Upper lobe of left lung (tissue), 6 donors: ENCODE measurements at places on chromosomes 11 and 22. TPM values are rescaled to one million over a fixed set of nuclear protein-coding genes. Genes with fewer than 3 reads are reported as not detected.

SLC25A18 gene
- total RNA-seq, result 0.98 TPM

RFPL1 gene
- not detected for total RNA-seq

C11orf42 gene
- total RNA-seq, result not detected

KRTAP5-1 gene
- not detected for total RNA-seq

C22orf23 gene
- total RNA-seq, result 7.2 TPM

MIOX gene
- not detected for total RNA-seq

CNTN5 gene
- total RNA-seq, result 0.13 TPM

PATE2 gene
- total RNA-seq, result not detected

EXPH5 gene
- total RNA-seq, result 47.0 TPM

KRTAP5-11 gene
- not detected for total RNA-seq

CELSR1 gene
- 68.3 TPM for total RNA-seq

DNA sequence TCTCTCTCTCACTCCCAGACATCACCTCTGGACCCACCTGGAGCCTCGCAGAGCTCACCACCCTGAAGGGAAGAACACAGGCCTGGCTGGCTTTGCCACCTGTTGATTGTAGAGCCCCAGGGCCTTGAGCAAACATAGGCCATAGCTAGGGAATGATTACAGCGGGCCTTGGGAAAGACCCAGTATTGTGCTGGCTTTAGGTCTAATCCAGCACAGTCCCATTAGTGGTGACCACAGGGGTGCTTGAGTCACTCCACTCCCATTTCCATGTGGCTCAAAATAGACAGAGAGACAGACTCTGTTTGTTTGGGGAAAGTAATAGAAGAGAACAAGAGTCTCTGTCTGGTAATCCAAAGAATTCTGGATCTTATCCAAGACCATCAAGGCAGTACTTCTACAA, 42.7 kb upstream of the FAM181B start:
- H3K4me1 ChIP-seq, result no peaks in the 10 kb centered on the region
- no peak for DNase-seq
- no peak overlapping the region for H3K4me3 ChIP-seq
- no peak overlapping the region for H3K27ac ChIP-seq
- no peaks in the 10 kb centered on the region for H3K27me3 ChIP-seq

GRCh38 chr11:69303427-69303826, 9.5 kb downstream of the MYEOV start:
- H3K27me3 ChIP-seq, result no peaks in the 10 kb centered on the region
- H3K27ac ChIP-seq, result no peak overlapping the region
- no peak overlapping the region for H3K4me3 ChIP-seq
- DNase-seq, result peak; percentile 12
- H3K36me3 ChIP-seq, result no peaks in the 10 kb centered on the region
- H3K4me1 ChIP-seq, result peaks cover 34% of the 10 kb centered on the region

DNA sequence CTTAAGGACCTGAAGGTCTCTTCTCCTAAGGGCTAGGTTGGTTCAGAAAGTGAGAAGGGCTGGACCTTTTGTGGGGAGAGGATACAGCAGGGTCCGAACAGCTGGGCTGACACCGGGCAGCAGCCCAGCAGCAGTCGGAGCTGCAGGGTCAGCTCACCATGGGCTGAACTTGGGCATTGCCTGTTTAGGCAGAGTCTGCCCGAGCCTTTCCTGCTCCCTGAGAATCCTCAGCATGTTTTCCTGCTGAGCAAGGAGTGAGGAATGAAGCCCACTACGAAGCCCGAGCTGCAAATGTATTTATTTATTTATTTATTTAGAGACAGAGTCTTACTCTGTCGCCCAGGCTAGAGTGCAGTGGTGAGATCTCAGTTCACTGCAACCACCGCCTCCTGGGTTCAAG, 83.9 kb downstream of the PTPRJ start:
- peak overlapping the region; percentile 46 for H3K27ac ChIP-seq
- H3K4me1 ChIP-seq, result peaks cover 27% of the 10 kb centered on the region
- no peaks in the 10 kb centered on the region for H3K36me3 ChIP-seq
- DNase-seq, result no peak

DNA sequence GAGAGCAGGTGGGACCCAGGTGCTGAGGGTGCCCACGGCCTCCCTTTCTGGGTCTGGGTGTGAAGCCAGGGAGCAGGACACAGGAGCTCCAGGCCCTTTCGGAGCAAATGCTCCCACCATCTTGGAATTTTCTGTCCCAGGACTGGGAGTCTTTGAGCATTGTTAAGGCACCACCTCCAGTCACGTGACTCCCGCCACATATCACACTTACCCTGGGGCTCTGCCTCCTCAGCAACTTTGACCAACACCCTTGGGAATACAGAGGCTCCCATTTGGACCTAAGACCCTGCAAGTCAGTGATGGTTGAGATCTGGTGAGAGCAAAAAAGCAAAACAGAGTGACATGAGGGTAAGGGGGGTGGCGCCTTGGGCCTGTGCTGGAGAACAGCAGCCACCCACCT, 35.6 kb downstream of the GNAZ start:
- H3K27me3 ChIP-seq, result no peaks in the 10 kb centered on the region
- H3K4me1 ChIP-seq, result no peaks in the 10 kb centered on the region
- H3K36me3 ChIP-seq, result no peaks in the 10 kb centered on the region
- no peak overlapping the region for H3K4me3 ChIP-seq

GRCh38 chr11:73912026-73912425, 35.2 kb downstream of the PAAF1 start:
- no peak for DNase-seq
- H3K27ac ChIP-seq, result no peak overlapping the region
- no peaks in the 10 kb centered on the region for H3K4me1 ChIP-seq
- peaks cover 55% of the 10 kb centered on the region for H3K36me3 ChIP-seq

DNA sequence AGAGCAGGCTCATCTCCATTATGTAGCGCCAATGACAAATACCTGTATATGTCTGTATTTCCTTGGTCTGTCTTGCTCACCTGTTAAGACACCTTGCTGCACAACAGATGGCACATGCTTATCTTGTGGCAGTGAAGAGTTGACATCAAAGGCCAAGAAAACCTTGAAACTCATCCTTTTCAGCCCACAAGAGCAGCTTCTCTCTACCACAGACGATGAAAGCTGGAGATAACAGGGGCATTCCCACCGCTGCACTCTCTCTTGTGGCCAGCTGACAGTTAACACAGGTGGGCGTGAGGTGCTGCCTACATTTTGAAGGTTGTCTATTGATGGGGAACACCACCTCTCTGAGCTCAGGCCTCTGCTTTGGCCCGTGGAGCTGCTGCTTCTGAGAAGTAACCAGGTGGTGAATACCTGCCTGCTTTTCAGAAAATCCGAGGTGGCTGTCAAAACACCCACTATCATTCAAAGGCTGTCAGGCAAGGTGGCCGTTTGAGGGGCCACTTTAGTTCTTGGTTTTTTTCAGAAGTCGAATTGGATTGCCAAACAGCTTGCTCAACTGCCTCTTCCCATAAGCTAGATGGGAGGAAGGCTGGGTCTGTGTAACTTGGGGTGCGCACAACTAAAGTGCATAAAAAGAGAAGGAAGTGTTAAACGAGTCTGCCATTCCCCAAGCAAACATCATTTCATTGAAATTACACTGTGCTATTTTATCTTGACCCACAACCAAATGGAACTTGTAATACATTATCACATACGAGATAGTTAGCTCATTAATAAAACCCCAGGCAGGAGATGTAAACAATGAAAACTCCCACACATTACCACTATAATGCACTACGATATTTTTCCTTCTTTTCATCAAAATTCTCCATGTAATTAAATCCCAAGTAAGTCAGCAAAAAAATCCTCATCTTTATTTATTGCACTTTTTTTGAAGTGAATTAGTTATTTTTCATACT, 87.1 kb upstream of the RAG2 start:
- no peak for DNase-seq
- no peaks in the 10 kb centered on the region for H3K36me3 ChIP-seq
- H3K4me1 ChIP-seq, result no peaks in the 10 kb centered on the region
- no peak overlapping the region for H3K4me3 ChIP-seq
- no peaks in the 10 kb centered on the region for H3K27me3 ChIP-seq

DNA sequence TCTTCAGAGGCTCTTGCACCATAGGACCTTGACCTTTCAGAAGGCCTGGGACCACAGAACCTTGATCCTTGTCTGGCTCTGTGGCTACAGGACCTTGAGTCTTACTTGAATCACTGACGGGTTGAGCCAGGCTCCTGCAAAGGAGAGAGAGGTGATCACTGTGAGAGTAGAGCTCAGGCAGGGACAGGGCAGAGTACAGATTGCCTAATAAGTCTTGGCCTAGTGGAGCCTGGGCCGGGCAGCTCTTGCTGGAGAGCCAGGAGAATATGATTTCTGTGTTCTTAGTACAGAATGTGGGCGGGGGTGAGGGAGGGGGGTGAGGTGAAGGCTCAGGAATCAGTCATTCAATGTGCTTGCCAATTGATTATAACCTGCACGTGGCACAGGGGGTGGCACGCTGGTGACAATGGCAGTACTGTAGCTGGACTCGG, 26.0 kb downstream of the SERPINH1 start:
- peaks cover 4% of the 10 kb centered on the region for H3K27me3 ChIP-seq
- no peak for DNase-seq
- no peaks in the 10 kb centered on the region for H3K36me3 ChIP-seq
- H3K27ac ChIP-seq, result no peak overlapping the region

DNA sequence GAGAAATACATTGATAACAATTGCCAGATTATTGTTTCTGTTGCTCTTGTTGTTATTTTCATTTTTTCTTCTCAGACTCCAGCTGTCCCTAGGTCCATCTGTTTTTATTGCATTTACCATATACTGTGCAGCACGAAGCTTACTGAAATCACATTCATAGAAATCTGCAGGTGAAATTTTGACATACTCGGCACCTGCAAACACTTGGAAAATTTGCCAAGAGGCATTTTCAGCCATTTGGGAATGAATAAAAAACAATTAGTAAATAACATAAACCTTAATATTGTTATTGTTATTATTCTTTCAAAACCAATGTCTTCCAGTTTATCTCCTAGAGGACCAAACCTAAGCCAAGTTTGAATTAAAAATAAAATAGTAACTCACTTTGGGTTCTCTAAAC, 2357.2 kb downstream of the LRRC4C start:
- H3K27ac ChIP-seq, result no peak overlapping the region
- H3K4me3 ChIP-seq, result no peak overlapping the region
- no peaks in the 10 kb centered on the region for H3K36me3 ChIP-seq
- H3K4me1 ChIP-seq, result no peaks in the 10 kb centered on the region

DNA sequence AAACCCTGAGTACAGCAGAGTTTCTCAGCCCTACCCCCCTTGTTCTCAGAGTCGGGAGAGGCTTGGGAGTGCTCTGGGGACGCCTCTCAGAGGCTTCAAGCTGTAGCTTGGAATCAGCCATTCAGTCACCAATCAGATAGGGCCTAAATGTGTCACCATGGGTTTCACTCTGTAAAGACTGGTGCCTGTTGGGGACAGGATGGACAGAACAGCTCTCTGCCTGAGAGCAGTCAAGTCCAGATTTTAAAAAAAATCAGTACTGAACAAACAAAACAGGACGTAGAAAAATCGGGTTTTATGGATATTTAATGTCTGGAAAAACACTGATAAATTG, 1.3 kb downstream of the FADD start:
- H3K36me3 ChIP-seq, result peaks cover 6% of the 10 kb centered on the region
- peak overlapping the region; percentile 90 for H3K27ac ChIP-seq
- peak overlapping the region; percentile 83 for H3K4me3 ChIP-seq

DNA sequence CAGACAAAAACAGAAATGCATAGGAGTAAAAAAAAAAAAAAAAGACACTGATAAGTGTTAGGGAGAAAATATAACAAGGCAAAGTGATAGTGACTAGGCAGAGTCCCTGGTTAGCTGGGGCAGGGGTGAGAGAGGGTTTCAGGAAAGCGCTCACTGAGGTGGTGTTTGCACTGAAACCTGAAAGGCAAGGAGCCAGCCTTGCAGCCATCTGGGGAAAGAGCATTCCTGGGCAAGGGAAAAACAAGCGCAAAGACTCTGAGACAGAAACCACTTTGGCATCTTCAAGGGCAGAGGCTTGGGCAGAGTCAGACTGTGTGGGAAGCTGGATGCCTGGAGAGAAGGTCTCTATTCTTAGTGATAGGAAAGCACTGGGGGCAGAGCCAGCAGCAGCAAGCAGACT, 14.5 kb downstream of the CLMP start:
- no peak overlapping the region for H3K27ac ChIP-seq
- no peaks in the 10 kb centered on the region for H3K27me3 ChIP-seq
- H3K4me1 ChIP-seq, result no peaks in the 10 kb centered on the region
- no peaks in the 10 kb centered on the region for H3K36me3 ChIP-seq

- no peak for DNase-seq
- no peak overlapping the region for H3K27ac ChIP-seq
- H3K27me3 ChIP-seq, result no peaks in the 10 kb centered on the region
- no peaks in the 10 kb centered on the region for H3K4me1 ChIP-seq
- no peak overlapping the region for H3K4me3 ChIP-seq
These were observed 15.5 kb downstream of the NTM start for GRCh38 chr11:131385763-131386390.

DNA sequence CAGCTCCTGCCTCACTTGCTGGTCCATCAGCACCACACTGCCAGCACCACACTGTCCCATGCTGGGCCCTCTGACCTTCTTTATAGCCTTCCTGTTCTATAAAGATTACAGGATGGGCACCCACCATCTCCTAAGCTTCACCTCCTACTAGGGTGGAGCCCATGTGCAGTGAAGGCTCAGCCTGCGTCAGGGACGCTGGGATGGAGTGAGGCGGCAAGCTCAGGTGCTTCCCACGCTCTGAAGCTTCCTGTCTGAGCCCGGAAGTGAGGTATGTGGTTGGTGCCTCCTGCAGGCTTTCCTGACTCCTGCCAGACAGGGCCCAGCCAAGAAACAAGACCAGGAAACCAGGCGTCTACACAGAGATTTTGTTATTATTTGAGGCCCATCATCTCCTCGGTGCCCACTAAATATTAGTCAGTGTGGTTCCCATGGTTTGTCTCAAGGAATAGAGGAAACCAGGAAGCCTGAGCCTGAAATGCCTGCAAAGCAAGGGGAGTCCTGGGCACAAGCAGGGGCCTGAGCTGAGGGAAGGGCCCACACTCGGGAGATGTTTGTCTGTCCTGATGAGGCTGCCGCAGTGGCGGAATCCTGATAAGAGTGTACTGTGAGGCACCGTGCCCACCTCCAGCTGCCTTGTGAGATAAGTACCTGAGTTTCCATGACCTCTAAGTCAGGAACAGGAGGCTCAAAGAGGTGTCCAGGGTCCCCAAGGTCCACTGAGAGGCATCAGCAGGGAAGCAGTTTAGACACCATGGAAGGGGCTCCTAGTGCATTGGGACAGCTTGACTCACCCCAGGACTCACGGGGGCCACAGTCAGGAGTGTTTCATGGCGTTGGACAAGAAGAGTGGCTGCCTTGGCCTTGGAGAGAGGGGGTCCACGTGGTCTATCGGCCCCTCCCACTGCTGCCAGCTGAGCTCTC, 22.0 kb downstream of the RSPH14 start:
- H3K4me3 ChIP-seq, result no peak overlapping the region
- no peaks in the 10 kb centered on the region for H3K36me3 ChIP-seq
- DNase-seq, result no peak
- H3K27me3 ChIP-seq, result no peaks in the 10 kb centered on the region
- no peaks in the 10 kb centered on the region for H3K4me1 ChIP-seq
- no peak overlapping the region for H3K27ac ChIP-seq

GRCh38 chr22:47631571-47632102, 869.2 kb downstream of the TBC1D22A start:
- no peaks in the 10 kb centered on the region for H3K36me3 ChIP-seq
- H3K4me3 ChIP-seq, result no peak overlapping the region
- no peaks in the 10 kb centered on the region for H3K4me1 ChIP-seq
- no peak overlapping the region for H3K27ac ChIP-seq

GRCh38 chr22:49116021-49116420, 711.7 kb downstream of the BRD1 start:
- H3K27ac ChIP-seq, result no peak overlapping the region
- H3K36me3 ChIP-seq, result no peaks in the 10 kb centered on the region
- no peaks in the 10 kb centered on the region for H3K4me1 ChIP-seq
- no peak for DNase-seq
